ENCODE measurements at places on chromosomes 2 and 18.

DNA sequence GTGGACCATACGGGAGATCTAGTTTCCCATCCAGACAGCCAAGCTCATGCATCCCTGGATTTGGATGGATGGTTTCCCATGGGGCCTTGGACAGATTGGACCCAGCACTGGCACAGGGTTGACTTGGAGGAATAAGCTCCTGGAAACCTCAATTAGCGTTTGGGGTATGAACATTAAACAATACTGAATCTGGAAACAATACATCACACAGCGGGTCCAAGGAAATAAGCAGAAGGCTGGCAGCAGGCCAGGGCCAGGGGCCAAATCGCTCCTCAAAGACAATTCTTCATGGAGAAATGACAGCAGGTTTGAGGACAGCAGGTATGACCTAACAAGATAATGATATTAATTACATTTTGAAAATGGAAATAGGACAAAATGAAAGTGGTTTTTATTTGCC lies 540.6 kb downstream of the RIT2 start:
- peak; percentile 99 for DNase-seq

- DNase-seq = no peak
Observed at GRCh38 chr2:174730698-174731018, 33.6 kb downstream of the CHRNA1 start.

DNA sequence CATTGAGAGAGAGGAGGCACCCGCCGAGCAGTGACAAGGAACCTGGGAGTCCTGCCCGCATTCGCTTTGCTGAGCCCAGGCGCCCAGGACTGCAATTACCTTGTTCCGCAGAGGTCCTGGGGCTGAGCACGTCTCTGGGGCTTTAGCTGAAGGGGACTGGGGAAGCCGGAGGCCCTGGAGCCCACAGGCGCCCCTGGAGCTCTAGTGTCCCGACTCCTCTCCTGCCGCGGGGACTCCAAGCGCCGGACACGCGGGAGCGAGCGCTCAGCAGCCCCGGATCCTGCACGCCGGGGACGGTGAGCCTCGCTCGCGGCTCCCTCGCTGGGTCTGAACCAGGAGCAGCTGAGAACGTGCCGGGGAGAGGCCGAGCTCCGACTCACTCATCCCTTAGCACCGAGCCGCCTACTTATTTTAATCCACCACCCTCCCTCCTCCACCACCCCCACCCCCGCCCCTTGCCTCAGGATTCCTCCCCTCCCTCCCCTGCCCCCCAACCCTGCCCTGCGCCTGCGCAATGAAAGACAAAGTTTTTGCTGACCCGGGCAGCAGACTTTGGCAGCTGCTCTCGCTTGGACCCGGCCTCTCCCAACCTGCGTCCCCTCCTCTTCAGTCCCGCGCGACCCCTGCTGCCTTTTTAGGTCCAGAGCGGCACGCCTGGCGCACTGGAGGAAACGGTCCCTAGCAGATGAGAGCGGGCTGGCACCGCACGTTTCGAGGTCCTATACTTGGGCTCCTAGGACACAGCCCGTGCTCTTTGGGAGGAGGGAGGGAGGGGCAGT lies at the start of gene OSR1:
OSR1 (minus strand) TSS at position 382 of the 779 bp plus-strand sequence. CDS start 4,818 bp downstream, outside the sequence.
- DNase-seq = peak; percentile 16

- no peak for DNase-seq
Observed at GRCh38 chr18:46050268-46050667, 21.8 kb downstream of the PSTPIP2 start.

GRCh38 chr2:186569897-186570296 lies 20.0 kb upstream of the ITGAV start:
- peak; percentile 77 for DNase-seq

DNA sequence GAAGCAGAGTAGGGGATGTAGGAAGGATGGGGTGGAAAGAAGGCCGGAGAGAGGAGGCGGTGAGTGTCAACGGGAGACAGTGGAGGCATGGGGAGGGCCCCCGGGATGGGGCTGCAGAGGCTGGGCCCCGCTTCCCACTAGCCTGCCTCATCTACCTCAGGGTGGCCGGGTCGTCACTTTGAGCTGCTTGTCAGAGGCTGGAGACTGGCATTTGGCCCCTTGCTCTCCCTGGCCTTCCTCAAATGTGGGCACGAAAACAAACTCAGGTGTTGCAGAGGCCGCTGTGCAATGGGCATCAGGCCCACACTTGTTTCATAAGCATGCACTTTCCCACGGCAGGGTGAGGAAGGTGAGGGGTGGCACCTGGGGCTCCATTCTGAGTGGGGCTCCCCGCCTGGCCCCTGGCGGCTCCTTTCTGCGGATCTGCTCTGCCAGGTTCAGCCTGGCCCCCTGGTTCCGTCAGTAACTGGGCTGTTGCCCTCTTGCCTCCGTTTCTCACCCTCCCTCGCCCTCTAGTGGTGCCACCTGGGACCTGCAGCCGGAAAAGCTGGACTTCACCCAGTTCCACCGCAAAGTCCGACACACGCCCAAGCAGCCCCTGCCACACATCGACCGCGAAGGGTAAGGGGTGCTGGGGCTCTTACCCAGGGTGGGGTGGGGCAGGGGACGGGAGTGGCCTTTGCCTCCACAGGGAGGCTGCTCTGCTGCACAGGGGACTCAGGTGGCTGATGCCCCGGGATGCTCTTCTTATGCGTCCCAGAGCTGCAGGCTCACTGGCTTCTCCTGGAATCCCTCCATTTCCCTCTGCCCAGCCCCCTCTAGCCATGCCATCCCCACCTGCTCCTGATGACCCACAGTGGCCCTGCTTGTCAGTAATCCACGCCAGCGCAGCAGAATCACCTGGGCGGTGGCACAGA lies 125.4 kb downstream of the CTIF start:
- DNase-seq = peak; percentile 25

DNA sequence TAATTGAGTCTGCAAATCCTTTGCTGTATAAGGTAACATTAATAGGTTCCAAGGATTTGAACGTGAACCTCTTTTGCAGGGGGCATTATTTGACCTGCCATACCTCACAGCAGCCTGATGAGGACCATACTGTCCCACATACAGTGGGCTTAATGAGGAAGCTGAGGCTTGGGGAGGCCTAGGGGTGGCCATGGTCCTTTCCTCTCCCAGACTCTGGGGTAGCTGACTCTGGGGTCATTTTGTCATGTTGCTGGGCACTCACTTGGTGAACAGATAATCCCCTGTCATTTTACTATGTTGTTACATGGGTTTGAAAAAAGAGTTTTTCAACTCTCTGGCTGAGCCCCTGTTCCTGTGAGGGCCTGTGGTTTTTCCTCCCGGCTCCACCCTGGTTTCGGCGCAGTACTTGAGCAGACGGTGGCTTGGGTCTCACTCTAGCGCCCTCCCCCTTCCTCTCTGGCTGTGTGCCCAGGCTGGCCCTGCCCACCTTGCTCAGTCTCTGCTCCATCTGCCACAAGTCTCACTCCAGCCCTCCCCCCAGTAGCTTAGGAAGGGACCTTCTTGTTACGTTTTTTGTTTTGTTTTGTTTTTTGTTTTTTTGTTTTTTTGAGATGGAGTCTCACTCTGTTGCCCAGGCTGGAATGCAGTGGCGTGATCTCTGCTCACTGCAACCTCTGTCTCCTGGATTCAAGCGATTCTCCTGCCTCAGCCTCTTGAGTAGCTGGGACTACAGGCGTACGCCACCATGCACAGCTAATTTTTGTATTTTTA lies 21.0 kb downstream of the INPP4A start:
- peak; percentile 21 for DNase-seq
